ENCODE measurements at places on chromosomes 7 and 10. TPM values are rescaled to one million over a fixed set of nuclear protein-coding genes. Genes with fewer than 3 reads are reported as not detected.

Gene RSPH10B
- total RNA-seq: 0.62 TPM

Gene MAT1A
- total RNA-seq: not detected

Gene PLA2G12B
- total RNA-seq: not detected

Gene ANKRD30A
- total RNA-seq: not detected

Gene PDSS1
- total RNA-seq: 10.7 TPM

Gene LRMDA
- 0.39 TPM for total RNA-seq

Gene RADIL
- not detected for total RNA-seq

Gene PALD1
- 0.04 TPM for total RNA-seq

Gene SYCE1
- 0.42 TPM for total RNA-seq

Gene GATA3
- 3.5 TPM for total RNA-seq

Gene LFNG
- total RNA-seq: 30.1 TPM

Gene ZNF467
- 0.68 TPM for total RNA-seq

Gene TAS2R5
- not detected for total RNA-seq

Gene INA
- total RNA-seq: under 0.01 TPM

Gene GPR37
- total RNA-seq: 0.34 TPM

Gene TMEM273
- total RNA-seq: not detected

Gene RBP3
- total RNA-seq: not detected

Gene PTF1A
- not detected for total RNA-seq

Gene MMP21
- total RNA-seq: not detected

Gene OR9A2
- not detected for total RNA-seq

Gene METTL27
- total RNA-seq: 3.2 TPM

Gene HMX3
- total RNA-seq: not detected

Gene SFMBT2
- not detected for total RNA-seq

Gene LUC7L2
- total RNA-seq: 26.9 TPM

Gene WNT2
- total RNA-seq: not detected

Gene SGPL1
- 31.1 TPM for total RNA-seq

Gene DENND2A
- 0.91 TPM for total RNA-seq

Gene SEC31B
- total RNA-seq: 0.61 TPM

Gene NXPH1
- not detected for total RNA-seq

Gene POU6F2
- total RNA-seq: not detected

Gene HOXA7
- 3.6 TPM for total RNA-seq

Gene NUTM2E
- not detected for total RNA-seq

Gene CRYGN
- not detected for total RNA-seq

Gene KCND2
- not detected for total RNA-seq

Gene SLC13A1
- not detected for total RNA-seq

Gene PLAC9
- not detected for total RNA-seq

Gene PON3
- 4.7 TPM for total RNA-seq

Gene OIT3
- not detected for total RNA-seq

Gene ITPRID1
- not detected for total RNA-seq
